T47D (cell line): ENCODE measurements at places on chromosomes 4 and X.

DNA sequence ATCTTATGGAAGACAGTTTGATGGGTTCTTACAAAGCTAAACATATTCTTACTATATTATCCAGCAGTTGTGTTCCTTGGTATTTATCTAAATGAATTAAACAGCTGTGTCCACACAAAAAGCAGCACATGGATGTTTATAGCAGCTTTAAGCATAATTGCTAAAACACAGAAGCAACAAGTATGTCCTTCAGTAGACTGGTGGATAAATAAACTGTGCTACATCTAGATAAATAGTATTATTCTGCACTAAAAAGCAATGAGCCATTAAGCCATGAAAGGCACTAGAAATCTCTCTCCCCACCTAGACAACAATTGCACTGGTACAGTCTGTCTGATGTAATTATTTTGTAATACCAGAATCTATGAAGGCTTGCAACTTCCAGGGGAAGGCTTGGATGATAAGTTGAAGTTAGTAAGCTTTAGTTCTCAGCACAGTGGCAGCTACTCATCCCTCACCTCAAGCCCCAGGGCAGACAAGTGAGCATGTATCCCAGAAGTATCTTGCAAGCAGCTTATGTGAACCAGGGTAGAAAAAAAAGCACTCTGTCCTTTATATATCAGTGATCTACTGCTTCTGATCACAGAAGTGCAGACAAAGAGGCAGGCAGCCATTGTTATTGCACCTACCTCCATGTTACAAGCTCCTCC lies 36.9 kb downstream of the WDR17 start:
- DNase-seq, result no peak

GRCh38 chr4:113077575-113077974 lies 28.1 kb downstream of the ANK2 start:
- no peak for DNase-seq

- DNase-seq, result no peak
These were observed 94.2 kb downstream of the LARP1B start for GRCh38 chr4:128155231-128155855.

- no peak for DNase-seq
These were observed 123.4 kb downstream of the NWD2 start for GRCh38 chr4:37367901-37368300.

DNA sequence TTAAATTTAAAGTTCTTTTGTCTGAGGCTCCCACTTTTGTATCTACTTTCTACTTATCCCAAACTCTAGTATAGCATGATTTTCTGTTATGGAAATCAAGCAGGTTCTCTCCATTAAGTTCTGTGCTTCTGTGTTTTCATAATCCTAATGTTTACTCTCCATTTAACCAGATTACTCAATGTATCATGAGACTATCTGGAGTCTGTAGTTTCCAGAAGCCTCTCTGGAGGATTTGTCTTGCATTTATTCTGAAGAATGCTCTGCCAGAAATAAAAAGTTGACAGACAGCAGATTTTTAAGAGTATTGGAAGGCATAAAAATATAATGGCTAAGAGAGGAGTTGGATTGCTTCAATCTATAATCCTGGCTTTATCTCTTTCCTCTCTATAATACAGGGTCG lies 39.2 kb upstream of the PLS3 start:
- no peak for DNase-seq
